ENCODE measurements at places on chromosomes 13 and 19.

DNA sequence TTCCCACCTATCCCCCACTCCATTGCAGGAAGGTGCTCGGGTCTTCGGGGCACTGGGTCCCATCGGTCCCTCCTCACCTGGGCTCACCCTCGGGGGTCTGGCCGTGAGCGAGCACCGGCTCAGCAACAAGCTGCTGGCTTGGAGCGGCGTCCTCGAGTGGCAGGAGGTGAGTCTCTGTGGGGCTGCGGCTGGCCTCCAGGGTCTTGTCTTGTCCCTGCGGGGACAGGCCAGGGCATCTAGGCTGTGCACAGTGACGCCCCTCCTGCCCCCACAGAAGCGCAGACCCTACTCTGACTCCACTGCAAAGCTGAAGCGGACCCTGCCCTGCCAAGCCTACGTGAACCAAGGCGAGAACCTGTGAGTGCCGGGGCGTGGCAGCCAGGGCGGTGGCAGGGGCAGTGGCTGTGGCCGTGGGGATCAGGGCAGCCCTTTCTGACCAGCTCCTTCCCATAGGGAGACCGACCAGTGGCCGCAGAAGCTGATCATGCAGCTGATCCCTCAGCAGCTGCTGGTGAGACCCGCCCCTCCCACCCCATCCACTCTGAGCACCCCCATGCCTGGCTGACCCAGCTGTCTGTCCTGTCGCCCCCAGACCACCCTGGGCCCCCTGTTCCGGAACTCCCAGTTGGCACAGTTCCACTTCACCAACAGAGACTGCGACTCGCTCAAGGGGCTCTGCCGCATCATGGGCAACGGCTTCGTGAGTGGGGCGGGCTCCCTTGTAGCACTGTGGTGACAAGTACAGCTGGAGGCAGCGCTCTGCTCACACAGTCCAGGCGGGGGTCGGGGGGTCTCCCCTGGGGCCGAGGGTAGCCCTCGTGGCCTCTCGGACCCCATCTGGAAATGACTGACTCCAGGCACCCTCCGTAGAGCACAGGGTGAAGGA lies 3.7 kb downstream of the PTOV1 start:
- DNase-seq, result no peak

DNA sequence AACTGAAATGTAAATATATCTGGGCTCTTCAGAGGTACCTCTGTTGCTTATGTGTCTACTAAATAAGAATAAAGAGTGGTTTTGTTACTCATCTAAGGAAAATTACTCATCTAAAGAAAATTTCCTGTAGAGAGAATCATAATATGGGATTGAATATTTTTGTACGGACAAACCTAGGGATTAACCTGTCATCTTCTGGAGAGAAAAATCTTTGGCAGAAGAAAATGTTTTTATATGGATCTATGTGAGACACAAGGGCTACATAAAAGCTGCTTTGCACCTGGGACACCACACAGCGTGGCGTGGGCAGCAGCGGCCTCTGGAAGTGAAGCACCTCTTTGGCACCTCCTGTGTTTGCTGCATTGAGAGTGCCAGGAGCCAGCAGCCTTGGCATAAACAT lies 242.9 kb upstream of the DACH1 start:
- DNase-seq, result peak; percentile 21

GRCh38 chr13:97005625-97006262 lies 11.5 kb upstream of the OXGR1 start:
- peak; percentile 40 for DNase-seq

DNA sequence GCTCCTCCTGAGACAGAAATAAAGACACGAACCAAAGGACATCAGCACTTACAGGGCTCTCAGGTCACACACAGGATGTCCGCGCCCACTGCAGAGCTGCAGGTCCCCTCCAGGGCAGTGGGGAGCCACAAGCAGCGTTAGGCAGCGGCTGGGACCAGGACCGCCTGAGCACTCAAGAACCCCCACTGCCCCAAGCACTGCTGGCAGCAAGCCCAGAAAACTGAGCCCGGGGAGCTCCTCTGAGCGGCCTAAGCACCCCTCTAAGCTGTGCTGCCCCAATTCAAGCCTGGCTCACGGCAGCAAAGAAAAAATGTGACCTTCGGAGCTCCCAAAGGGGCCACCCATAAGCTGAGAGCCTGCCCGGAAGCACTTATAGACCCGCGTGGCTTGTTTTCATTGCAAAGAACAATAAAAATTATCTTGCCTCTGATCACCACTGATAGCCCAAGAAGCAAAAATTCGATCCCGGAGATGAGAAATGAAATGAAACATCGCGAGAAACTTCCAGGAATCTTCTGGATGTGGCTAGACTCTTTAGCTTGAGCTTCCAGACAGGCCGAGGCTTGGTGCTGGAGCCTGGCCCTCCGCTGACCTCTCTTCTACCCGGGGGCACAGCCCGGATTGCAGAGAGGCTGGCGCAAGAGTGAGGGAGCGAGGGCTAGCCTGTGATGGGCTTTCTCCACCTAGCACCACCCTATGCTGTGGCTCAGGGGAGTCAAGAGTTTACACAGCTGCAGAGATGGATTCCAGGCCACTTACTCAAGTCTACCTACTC lies 6.3 kb downstream of the DPP9 start:
- DNase-seq, result peak; percentile 95

DNA sequence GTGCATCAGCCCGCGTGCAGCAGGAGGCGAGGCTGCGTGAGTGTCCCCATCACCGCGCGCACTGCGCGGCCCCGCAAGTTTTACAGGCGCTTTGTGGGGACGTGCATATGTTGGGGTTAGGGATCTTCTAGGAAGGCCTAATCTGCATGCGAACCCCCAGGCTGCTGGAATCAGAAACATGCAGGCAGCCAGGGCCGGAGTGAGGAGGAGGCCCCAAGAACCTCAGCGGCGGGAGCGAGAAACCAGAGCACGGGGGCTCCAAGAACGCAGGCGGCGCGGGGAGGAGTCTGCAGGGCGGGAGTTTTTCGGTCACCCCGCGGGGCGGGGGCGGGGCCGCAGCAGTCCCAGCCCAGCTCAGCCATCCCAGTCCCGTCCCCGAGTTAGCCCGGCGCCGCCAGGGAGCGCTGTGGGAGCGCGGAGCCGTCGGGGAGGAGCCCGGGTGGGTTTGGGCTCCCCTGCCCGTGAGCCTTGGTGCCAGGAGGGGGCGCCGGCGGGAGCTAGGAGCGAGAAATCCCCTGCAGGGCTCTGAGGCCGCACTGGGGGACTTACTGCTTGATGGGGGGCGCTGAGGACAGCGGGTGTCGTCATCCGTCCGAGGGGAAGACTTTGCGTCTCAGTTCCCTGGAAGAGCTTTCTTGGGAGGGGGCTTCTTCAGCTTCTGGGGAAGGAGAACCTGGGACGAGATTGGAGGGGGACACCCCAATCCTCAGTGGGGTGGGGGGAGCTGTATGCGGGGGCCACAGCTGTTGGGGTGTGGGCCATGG lies 933 bp upstream of the NRTN start:
- DNase-seq, result peak; percentile 83

- no peak for DNase-seq
Observed at GRCh38 chr13:95360052-95360451, 58.8 kb upstream of the ABCC4 start.

DNA sequence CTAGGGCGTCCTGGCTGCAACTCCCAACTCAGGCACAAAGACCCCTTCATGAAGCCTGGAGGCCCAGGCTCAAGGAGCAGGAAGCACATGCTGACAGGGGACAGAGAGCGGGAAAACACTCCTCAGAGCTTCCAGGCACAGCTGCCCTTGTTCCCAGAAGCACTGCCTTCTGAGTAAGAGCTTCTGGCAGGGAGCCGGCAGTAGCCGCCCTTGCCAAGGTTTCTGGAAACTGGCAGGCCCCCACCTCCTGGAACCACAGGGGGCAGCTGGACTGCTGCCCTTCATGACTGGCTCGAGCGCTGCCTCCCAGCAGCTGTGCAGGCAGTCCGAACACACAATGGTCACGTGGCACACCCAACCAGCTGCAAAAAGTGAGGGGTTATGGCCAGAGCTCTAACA lies 33.6 kb upstream of the EPHX3 start:
- DNase-seq, result peak; percentile 97

GRCh38 chr13:23752111-23753001 lies 136.8 kb downstream of the MIPEP start:
- peak; percentile 53 for DNase-seq

DNA sequence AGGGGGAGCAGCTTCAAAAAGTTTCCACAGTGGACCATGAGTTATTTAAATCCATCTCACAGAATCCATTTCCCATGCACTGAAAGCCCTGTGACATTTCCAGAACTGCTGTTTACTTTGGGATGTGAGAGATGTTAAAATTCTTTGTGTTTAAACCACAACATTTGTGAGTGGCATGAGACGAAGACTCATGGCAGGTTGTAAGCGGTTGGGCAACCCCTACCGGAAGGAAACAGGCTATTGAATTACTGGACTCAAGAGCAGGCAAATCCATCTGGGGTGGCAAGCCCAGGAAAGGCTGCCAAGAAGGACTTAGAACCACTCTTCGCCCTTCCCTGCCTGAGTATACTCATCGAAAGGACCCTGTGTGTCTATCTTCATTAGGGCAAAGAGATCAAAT lies 22.3 kb upstream of the CLDN10 start:
- peak; percentile 59 for DNase-seq

DNA sequence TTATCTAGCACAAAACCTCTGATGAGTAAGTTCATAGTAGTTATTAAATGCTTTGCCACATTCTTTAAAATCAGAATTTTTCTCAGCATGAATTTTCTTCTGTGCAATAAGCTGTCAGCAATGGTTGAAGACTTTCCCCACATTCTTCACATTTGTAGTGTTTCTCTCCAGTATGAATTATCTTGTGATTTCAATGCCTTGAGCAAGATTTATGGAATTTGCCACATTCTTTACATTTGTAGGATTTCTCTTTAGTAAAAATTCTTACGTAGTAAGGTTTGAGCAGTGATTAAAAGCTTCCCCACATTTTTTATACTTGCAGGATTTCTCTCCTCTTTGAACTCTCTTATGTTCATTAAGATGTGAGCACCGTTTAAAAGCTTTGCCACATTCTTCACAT lies 33.6 kb downstream of the ZNF682 start:
- DNase-seq, result no peak

DNA sequence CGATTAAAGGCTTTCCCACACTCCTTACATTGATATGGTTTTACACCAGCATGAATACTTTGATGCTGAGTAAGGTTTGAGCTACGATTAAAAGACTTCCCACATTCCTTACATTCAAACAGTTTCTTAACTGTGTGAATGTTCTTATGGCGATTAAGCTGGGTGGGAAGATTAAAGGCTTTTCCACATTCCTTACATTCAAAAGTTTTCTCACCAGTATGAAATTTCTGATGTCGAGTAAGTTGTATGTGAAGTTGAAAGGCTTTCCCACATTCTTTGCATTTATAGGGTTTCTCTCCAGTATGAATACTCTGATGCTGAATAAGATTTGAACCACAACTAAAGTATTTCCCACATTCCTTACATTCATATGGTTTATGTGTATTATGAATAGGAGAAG lies 20.0 kb downstream of the ZNF780B start:
- no peak for DNase-seq

- peak; percentile 15 for DNase-seq
Observed at GRCh38 chr19:9565900-9566705, 18.2 kb downstream of the ZNF121 start.

GRCh38 chr19:35718345-35719041 lies 690 bp downstream of the KMT2B start:
- DNase-seq, result peak; percentile 29

DNA sequence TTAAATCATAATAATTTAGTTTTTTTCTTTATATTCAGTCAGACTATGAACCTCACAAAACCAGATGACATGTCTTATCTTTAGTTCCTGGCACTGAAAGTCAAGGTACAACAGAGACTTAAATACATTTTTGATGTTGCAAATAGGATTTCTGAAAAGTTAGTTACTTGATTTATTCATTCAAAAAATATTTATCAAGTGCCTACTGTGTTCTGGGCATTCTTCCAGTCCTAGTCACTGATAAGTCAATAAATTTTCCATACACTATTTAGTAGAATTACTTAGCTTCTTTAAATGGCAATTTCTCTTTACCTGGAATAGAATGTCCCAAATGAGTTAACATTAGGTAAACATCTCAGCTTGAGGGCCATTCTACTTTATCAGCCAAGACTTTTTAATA lies 938.3 kb upstream of the PCDH9 start:
- peak; percentile 6 for DNase-seq

GRCh38 chr13:112330066-112330465 lies 46.1 kb upstream of the SPACA7 start:
- no peak for DNase-seq

GRCh38 chr19:31037286-31037980 lies 311.8 kb downstream of the TSHZ3 start:
- no peak for DNase-seq

- DNase-seq, result peak; percentile 29
Observed at GRCh38 chr13:28041031-28041461, 52.6 kb upstream of the URAD start.

DNA sequence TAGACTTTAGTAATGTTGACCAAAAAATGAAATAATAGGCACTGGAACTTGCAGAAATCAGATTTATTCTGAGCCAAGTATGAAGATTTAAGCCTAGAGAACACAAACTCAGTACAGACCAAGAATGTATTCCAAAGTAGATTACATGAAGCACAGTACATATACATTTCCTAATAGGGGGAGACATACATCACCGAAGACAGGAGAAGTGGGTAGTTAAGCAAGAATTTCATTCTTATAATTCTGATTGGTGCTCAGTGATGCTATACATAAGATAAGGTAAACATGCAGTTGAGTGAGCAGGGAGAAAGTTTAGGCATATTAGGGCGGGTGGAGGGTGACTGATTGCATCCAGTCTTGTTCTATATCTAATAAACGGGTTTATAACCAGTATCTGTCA lies 2218.8 kb downstream of the PCDH9 start:
- no peak for DNase-seq

- DNase-seq, result no peak
Observed at GRCh38 chr13:112661291-112661690, 28.5 kb upstream of the ATP11A start.

- DNase-seq, result peak; percentile 49
Observed at GRCh38 chr13:22915442-22916082, 265.2 kb upstream of the SGCG start.

- peak; percentile 46 for DNase-seq
Observed at GRCh38 chr19:54430306-54431254, 15.3 kb downstream of the TTYH1 start.

- DNase-seq, result no peak
Observed at GRCh38 chr13:28575200-28575599, 80.3 kb upstream of the FLT1 start.

GRCh38 chr13:39111145-39111544 lies 72.9 kb downstream of the NHLRC3 start:
- no peak for DNase-seq

DNA sequence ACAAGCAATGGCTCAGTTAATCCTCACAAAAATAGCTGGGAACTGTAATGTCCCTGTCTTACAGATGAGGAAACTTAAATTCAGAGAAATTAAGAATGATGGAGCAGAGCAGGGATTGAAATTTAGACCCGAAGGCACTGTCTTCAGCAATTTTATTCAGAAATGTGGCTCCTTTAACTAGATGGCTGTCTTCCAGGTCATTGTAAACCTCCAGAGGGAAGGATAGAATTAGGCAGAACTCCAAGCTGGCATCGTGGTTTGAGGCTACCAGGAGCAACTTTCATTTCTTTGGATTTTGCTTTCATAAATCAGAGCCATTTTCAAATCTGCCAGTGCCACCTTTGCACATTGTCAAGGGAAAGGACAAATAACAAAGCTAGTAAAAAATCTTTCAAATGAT lies 339.0 kb downstream of the DCT start:
- peak; percentile 42 for DNase-seq

All from cardiac fibroblast (primary cell).